ENCODE measurements at places on chromosomes 13 and 19. TPM values are rescaled to one million over a fixed set of nuclear protein-coding genes. Genes with fewer than 3 reads are reported as not detected.

Gene AMH
- total RNA-seq: 3.8 TPM

Gene TRAPPC6A
- total RNA-seq: 29.0 TPM

Gene TMPRSS9
- total RNA-seq: 0.41 TPM

Gene ZNF547
- total RNA-seq: 1.6 TPM

Gene ZNF544
- total RNA-seq: 12.1 TPM

Gene KLF1
- total RNA-seq: not detected

Gene ZSCAN4
- 0.16 TPM for total RNA-seq

Gene CRTC1
- total RNA-seq: 12.5 TPM

Gene METTL21C
- total RNA-seq: not detected

Gene ZNF208
- total RNA-seq: 0.67 TPM

Gene EPSTI1
- 26.9 TPM for total RNA-seq

Gene RFPL4A
- total RNA-seq: not detected

Gene TBXA2R
- 1.1 TPM for total RNA-seq

Gene MCEMP1
- 0.38 TPM for total RNA-seq

Gene MBD3L2
- total RNA-seq: not detected

Gene SYCN
- not detected for total RNA-seq

Gene MVB12A
- total RNA-seq: 53.3 TPM

Gene POU2F2
- 3.9 TPM for total RNA-seq

GRCh38 chr13:40119852-40120251 is 464.4 kb downstream of the COG6 start:
- no peak for DNase-seq

DNA sequence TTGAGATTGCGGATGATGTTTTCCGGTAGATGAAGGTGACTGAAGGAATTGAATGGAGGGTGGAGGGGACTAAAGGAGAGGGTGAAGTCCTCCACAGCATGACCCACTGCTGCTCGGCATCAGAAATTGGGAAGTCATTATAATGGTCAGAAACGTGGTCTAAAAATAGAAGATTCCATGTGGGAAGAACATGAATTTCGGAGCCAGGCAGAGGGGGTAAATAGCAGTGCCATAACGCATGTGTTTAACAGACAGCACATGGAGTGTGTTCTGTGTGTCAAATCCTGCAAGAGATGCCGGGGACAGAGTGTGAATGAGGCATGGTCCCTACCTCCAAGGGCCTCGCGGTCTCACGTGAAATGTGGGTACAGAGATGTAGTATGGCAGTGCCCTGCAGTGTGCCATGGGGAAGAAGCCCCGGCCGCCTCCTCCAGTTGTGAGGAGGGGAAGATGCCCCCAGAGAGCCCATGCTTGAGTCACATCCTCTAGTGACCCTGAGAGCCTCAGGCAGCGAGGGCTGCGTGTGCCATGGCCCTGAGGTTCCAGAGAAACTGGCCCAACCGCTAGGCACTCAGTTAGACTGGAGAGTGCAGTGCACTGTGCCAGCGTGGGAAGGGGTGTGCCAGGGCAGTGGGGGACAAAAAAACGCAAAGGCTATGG is 106.1 kb downstream of the COL4A2 start:
- no peak for DNase-seq

- no peak for DNase-seq
These were observed 685 bp downstream of the VWA8 start for GRCh38 chr13:41960211-41960636.

- peak; percentile 61 for DNase-seq
These were observed 575 bp downstream of the SMIM44 start for GRCh38 chr19:3482507-3483225.

- no peak for DNase-seq
These were observed 15.2 kb upstream of the TLE6 start for GRCh38 chr19:2962018-2962670.

DNA sequence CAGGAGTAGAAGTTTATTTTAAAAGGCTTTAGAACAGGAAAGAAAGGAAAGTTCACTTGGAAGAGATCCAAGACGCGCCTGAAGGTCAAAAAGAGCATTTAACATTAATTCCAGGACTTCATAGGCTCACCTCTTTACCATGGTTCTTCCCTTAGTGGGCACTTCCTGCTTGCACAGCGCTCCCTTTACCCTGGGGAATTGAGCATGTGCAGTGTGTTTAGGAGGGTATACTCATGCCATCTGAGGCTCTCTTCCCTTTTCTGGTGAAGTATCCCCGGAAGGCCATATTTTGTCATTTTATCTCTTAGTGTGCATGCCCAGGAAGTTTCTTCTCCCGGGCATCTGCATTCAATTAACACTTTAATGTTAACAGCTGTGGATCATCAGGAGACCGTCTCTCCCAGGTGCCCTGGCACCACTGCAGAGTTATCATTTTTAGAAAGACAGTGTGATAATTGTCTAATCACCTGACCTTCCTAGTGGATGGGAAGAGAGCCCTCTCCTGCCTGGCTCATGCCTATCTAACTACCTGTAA is 66.1 kb upstream of the ABCC4 start:
- DNase-seq: no peak

- no peak for DNase-seq
These were observed 28.0 kb upstream of the UFM1 start for GRCh38 chr13:38321654-38322053.

- DNase-seq: no peak
These were observed 505.6 kb downstream of the GPC5 start for GRCh38 chr13:91904005-91904404.

DNA sequence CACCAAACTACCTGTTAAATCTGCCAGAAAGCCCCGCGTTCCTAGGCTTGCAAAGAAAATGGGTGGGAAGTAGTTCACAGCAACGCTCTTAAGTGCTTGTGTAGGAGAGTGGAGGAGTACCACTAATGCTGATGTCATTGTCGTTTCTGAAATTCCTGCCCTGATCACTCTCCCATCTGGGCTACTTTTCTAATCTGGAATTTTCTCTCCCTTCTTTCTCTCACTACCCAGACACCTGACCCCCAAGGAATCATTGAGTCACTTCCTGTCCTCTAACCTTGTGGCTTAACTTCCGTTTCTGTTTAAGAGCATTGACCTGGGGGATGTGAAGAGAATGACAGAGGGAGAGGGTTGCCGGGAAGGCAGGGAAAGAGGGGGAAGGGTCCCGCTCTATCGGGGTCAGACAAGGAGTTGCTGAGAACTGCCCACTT is 98.7 kb downstream of the STARD13 start:
- DNase-seq: no peak

GRCh38 chr13:20721454-20722357 is 18.2 kb downstream of the IL17D start:
- DNase-seq: peak; percentile 49

DNA sequence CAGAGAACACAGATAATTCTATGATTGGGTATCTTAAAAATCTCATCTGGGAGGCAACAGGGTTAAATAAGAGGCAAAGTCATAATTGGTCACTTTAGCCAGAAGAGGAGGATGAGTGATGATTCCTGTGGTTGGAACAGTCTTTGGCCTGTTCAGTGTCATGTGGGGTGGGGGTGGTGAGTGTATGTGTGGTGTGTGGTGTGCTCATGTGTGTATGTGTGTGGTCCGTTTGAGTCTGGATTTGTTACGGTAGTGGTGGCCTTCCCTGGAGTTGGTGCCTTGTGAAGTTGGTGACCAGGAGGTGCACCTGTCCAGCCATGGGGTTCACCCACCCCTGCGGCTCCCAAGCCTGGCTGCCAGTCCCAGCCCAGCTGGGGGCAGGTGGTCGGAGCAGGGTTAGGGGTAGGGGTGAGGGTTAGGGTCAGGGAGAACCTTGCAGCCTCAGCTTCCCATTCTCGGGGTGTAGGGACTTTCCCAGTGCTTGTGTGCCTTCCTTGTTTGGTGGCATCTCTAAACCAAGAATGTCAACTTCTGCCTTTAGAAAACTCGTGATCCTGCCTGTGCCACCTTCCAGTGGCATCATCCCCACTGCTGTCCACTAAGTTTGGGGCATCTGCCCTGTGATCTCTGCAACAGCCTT is 97.5 kb downstream of the RAB20 start:
- no peak for DNase-seq

GRCh38 chr13:98650396-98651107 is 73.6 kb upstream of the STK24 start:
- peak; percentile 89 for DNase-seq

GRCh38 chr19:16371540-16371986 is 46.9 kb downstream of the KLF2 start:
- peak; percentile 87 for DNase-seq

GRCh38 chr19:18046059-18046718 is 38.2 kb downstream of the ARRDC2 start:
- DNase-seq: no peak

- no peak for DNase-seq
These were observed 164.7 kb downstream of the KCNRG start for GRCh38 chr13:50179977-50180376.

GRCh38 chr13:23518231-23518630 is 52.0 kb upstream of the TNFRSF19 start:
- DNase-seq: no peak

GRCh38 chr13:22801402-22802003 is 379.3 kb upstream of the SGCG start:
- DNase-seq: no peak

DNA sequence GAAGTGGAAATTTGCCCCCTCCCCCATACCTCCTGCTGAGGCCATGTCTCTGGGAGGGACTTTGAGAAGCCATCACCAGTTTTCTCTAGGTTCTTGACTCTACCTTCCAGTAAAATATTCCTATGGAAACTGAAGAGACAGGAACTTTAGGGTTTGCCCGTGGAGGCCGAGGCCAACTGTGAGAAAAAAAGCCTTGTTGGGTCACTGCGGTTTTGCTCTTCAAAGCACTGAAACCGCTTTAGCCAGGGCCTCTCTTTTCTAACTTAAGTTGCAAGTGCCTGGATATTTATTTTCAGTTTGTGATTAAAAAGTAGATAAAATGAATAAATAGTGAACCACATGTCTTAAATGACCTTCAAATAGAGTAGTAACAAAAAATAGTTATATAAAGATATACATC is 159.7 kb upstream of the TSC22D1 start:
- DNase-seq: no peak

GRCh38 chr19:15476325-15476724 is 3.0 kb downstream of the PGLYRP2 start:
- DNase-seq: no peak

DNA sequence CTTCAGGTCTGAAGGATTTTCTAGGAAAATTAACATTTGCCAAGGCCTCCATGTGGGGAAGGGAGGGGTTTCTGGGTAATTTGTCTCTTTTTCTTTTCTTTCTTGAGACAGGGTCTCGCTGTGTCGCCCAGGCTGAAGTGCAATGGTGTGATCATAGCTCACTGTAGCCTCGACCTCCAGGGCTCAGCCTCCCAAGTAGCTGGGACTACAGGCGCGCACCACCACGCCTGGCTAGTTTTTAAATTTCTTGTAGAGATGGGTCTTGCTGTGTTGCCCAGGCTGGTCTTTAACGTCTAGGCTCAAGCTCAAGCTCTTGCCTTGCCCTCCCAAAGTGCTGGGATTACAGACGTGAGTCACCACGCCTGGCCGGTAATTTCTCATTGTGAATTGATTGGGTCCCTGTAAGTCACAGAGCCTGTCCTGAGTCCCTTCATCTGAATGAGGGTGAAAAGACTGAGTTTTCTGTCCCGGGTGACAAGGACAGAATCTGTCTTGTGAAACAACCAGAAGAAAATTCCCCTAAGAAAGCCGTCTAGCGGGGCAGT is 10.0 kb upstream of the SPC24 start:
- DNase-seq: no peak

GRCh38 chr19:18701250-18701608 is 17.7 kb downstream of the CRTC1 start:
- no peak for DNase-seq

GRCh38 chr13:91359631-91360030 is 12.1 kb downstream of the MIR17HG start:
- no peak for DNase-seq

- no peak for DNase-seq
These were observed 276.8 kb downstream of the TEX29 start for GRCh38 chr13:111597191-111597611.

DNA sequence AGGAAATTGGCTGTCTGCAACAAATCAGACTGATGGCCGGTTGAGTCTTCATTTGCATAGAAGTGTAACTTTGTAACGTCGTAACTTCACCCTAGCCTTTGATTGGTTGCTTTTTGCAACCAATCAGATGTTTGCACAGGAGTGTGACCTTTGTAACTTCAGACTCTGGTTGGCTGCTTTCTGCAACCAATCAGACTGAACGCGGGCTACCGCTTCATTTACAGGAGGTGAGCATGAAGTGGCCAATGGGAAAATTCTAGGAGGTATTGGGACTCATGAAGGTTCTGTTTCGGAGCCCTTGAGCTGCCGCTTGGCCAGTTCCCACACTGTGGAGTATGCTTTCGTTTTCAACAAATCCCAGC is 441 bp upstream of the ZNF559 start:
- no peak for DNase-seq

DNA sequence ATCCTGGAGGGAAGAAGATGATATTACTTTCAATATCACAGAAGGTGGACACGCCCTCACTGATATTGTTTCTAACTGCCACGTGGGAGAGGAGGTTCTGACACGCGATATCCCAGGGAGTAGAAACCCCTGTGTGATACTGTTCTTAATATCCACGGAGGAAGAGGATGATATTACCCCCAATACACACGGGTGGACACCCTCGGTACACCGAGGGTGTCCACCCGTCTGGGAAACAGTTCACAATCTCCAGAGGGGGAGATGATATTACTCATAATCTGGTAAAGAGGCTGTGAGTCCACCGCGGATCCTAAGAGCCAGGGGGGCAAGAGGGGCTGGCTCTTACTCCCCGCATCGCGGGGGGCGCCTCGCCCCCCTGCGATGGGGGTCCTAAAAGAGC is 29.7 kb upstream of the RGCC start:
- DNase-seq: no peak

DNA sequence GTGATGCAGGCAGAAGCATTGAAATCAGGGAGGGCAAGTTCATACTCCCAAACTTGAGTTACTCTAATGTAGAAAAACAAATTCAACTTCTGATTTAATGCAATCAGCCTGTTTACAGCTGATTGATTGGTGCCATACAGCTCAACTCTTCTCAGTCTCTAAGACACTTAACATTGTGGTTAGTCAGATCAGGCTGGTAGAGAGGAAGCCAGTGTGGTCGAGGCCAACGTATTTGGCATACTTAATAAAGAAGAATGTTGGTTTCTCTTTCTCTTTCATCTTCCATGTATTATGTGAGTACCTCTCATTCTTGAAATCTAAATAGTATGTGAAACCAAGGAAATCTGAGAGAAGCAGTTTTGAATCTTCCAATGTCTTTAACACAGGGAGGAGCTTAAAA is 255.0 kb upstream of the SLITRK1 start:
- no peak for DNase-seq

DNA sequence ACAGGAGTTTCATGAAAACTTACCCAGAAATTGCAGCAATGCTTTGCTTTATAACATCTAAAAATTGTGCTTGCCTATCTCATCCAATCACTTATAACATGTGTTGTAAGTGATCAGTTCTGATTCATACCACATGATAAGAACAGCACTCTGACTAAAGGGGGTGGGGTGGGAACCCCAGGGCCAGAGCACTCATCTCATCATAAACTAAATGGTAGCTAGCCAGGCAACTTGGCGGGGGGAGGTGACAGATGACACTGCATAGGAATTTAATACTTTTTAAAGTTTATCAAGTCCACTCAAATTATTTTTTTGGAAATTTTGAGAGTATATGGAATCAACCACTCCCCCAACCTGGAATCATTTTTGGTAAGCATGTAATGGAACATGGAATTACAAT is 42.1 kb downstream of the FOXO1 start:
- DNase-seq: no peak

GRCh38 chr19:51076631-51077213 is 6.0 kb downstream of the KLK14 start:
- DNase-seq: no peak

Data from mucosa of descending colon (tissue), 3 donors.